ENCODE measurements at places on chromosomes 12 and 14.

GRCh38 chr14:30921305-30921704, 46.9 kb downstream of the COCH start:
- no peak for DNase-seq

DNA sequence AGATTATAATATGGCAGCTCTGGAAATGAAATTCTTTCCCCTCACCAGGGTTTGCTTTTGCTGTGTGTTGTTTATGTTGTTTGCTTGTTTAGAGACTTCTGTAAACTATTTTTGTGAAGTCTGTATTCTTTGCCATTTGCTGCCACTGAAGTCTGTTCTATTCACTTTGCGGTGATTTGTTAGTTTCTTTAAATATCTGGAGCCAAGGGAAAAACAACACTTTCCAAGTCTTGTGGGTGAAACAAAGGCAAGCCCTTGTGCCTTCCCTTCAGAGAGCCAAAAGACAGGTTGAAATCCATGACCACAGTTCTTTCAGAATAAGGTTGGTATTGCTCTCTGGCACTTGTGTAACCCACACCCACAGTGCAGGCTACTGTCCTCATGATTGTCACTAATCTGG, 59.5 kb upstream of the RNU6-7 start:
- no peak for DNase-seq

GRCh38 chr12:28536088-28536487, 345.8 kb downstream of the CCDC91 start:
- DNase-seq: no peak

DNA sequence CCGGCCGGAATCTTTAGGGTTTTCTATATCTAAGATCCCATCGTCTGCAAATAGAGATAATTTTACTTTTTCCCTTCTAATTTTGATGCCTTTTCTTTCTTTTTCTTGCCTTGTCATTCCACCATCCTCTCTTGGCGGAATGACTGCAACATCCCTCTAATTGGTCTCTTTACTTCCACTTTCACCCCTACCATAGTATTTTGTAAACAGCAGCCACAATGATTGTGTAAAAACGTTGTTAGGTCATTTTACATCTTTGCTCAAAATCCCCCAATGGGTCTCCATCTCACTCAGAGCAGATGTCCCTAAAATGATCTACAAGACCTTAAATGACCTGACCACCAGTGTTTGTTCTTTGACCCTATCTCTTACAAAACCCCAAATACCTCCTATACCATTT, 80.0 kb upstream of the STAC3 start:
- no peak for DNase-seq

- no peak for DNase-seq
Observed at GRCh38 chr12:51429700-51430099, 5.1 kb downstream of the SLC4A8 start.

DNA sequence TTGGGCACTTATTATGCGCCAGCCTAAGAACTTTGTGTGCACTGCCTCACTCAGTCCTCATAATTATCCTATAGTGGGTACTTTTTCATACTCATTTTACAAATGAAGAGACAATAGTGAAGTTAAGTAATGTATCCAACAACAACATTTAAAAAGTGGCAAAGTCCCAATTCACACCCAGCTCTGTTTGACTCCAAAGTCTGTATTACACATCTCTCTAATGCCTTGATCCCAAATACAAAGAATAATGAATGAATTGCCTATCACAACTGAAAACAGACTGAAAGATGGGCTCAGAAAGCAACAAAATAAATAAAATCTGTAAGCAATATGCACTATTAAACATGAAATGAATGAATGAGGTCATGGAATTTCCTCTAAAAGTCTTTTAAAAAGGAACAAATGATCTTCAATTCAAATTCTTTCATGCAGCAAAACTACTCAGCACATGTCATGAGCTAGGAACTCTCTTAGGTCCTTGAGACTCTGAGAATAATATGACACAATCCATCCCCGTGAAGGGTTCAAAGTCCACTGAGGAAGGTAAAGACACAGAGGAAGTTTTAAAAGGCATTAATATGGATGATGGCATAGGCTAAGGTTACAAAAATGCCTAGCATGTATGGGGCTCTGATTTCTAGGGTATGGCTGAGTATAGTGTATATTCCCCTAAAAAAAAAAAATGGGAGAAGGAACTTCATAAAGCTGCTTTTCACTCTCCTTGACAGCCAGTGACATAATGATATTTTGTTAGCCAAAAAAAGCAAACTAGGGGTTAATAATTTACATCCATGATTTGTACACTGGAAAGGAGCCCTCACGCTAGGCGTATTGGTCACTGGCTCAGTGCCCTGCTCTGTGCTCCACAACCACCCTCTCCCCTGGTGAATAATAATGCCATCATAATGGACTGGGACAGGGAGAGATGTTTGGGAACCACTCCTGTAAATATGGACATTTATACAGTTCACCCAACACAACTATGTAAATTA, 103.4 kb downstream of the SLC2A13 start:
- DNase-seq: no peak

- DNase-seq: peak; percentile 81
Observed at GRCh38 chr12:57243521-57244311, 7.3 kb downstream of the STAC3 start.

GRCh38 chr12:45284096-45284901, 68.4 kb downstream of the ANO6 start:
- DNase-seq: no peak

All from neural crest cell (in vitro differentiated cells).